ENCODE measurements at places on chromosomes 7 and 10.
A peak's percentile ranks its signal among the peaks of the same experiment; 100 is the strongest.

- no peak for DNase-seq
Measured at GRCh38 chr7:79936281-79936983, 198.2 kb upstream of the GNAI1 start.

DNA sequence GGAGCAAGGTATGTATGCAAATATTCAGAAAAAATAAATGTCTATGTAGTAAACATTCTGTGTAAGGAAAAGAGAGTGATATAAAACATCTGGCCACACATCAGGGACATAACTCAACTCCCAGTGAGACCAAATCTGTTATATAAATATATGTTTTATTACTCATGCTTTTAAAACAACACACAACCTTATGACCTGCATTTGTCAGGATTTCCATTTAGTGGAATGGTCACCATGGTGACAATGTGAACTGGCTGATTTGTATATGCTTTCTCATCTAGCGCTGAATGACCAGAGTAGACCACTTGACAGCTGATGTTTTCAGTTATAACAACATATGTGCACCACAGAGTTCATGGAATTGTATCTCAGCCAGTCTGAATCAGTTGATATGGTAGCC, 551.7 kb downstream of the HTR7 start:
- DNase-seq = no peak

GRCh38 chr10:13913897-13914296, 327.1 kb downstream of the PRPF18 start:
- no peak for DNase-seq

DNA sequence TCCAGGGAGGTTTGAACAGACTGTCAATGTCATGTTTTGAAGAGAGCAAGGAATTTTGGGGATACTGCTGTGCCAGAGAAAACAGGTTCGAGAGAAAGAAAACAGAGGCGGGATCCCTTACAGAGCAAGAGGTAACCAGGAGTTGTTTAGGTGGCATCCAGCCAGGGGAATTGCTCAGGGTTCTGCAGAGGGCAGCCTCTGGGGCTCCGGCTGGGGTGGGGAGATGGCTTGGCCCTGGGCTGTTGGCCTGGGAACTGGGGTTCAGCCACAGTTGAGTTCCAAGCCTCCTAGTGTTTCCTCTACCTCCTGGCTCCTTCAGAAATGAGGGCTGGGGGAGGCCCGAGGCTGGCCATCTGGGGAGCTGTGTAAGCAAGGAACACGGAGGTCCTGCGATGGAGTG, 68.0 kb downstream of the CAMK1D start:
- DNase-seq = no peak

DNA sequence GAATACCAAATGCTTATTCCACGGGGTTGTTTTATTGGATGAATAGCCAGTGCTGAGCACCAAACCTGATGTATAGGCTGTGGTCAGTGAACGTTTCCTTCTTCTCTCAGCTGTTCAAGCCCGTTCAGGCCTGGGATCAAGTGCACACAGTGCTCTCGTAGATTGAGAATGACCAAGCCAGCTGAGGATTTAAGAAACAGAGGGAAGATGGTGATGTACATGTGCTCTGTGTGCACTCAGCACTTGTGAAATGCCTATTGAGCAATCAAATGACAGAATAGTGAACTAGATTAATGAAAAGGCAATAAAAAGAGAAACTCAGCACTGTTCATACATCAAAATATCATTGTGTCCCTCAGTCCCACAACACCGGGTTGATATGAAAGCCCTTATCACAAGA, 302.5 kb downstream of the BMPER start:
- DNase-seq = no peak

DNA sequence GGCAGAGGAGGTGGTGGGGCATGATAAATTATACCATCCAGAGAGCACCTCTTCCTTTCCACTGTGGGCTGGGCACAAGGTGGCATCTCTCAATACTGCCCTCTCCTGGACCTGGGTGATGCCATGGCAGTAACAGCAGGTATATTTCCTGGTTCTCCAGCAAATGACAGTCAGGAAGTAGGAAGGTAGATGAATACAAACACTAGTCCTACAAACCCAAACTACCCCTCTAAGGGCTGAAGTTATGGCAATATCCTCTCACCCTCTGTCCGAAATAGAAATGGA, 1004.9 kb downstream of the KCNMA1 start:
- DNase-seq = peak; percentile 39

- DNase-seq = no peak
Measured at GRCh38 chr10:58514111-58514770, 1.6 kb downstream of the BICC1 start.

DNA sequence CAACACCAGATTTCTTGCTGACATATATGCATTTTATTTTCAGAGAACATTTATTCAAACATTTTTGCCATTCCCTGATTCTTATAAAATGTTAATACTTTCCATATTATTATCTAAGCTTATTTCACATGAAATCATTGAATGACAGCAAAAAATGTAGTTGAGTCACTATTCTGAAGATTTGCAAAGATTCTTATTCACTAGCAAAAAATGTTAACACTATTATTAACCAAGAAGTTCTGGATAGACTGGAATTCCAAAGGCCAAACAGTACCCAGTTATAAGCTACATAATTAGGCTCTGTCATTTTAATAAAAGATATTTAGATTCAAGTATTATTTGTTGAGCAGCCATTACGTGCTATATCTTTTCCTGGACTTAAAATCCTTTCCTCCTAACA, 4.3 kb downstream of the GSTO2 start:
- no peak for DNase-seq

DNA sequence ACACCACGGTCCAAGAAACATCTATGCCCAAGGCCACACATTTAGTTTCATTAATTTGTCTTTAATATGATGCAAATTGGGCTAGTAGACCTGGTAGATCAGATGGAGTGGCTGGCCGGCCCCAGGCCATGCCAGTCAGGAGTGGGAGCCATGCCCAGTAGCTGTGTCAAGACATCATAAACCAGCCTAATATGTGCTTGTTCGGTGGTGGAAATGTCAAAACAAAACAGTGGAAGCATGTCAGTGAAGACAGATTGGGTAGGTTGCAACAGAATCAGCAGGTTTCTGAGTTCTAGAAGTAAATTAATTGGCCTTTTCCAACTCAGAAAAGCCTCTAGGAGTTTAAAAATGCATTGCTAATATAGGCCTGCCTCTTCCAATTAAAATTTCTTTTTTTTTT, 124.7 kb downstream of the NRP1 start:
- DNase-seq = no peak

GRCh38 chr7:71795410-71795809, 616.7 kb downstream of the CALN1 start:
- DNase-seq = no peak

GRCh38 chr7:154837087-154837486, 165.8 kb downstream of the PAXIP1 start:
- DNase-seq = no peak

GRCh38 chr7:151012911-151013347, 11.4 kb downstream of the ATG9B start:
- no peak for DNase-seq

GRCh38 chr10:58758321-58758720, 245.6 kb downstream of the BICC1 start:
- DNase-seq = no peak

DNA sequence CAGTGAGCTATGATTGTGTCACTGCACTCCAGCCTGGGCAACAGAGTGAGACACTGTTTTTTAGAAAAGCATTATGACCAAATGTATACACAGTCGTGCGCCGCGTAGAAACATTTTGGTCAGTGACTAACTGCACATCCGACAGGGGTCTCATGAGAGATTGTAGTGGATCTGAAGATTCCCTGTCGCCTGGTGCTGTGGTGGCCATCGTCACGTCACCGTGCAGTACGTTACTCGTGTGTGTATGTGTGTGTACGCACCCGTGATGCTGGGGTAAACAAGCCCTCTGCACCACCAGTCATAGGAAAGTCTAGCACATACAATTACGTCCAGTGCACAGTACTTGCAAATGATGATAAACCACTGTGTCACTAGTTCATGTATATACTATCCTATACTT, 109.4 kb downstream of the ELFN1 start:
- DNase-seq = no peak

GRCh38 chr10:18532881-18533535, 118.4 kb downstream of the NSUN6 start:
- DNase-seq = no peak

DNA sequence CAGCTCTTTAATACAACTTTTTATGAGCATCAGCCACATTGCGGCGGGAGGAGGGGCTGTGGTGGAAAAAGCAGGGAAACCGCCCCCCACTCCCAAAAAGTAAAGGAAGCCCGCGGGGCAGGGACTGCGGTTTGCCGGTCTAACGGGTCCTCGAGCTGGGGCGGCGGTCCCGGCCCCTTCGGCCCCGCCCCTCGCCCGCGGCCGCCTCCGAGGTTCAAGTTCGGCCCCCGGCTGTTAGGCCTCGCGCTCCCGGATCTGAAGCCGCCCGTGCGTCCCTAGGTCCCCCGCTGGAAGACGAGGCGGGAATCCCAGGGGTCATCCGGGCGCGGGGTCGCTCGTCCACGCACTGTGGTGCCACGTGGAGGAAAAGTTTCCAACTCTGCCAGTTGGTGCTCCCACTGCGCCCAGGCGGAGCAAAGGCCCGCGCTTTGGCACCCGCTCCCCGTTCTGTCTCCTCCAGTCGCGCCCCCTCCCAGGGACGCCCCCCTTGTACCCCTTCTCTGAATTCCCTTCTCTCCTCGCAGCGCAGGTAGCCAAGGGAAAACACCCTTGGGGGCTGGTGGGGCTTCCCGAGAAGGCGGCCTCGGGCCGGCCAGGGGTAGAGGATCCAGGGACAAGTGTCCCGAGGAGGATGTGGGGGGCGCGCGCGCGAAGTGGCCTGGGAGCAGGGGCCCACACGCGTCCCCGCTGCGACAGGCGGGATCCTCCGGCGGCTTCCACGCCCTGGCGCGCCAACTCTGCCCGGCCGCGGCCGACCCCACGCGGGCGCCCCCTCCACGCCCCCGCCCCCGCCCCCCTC, 798 bp upstream of the AUTS2 start:
- DNase-seq = peak; percentile 48

GRCh38 chr10:116043304-116043703, 229.7 kb downstream of the GFRA1 start:
- no peak for DNase-seq

DNA sequence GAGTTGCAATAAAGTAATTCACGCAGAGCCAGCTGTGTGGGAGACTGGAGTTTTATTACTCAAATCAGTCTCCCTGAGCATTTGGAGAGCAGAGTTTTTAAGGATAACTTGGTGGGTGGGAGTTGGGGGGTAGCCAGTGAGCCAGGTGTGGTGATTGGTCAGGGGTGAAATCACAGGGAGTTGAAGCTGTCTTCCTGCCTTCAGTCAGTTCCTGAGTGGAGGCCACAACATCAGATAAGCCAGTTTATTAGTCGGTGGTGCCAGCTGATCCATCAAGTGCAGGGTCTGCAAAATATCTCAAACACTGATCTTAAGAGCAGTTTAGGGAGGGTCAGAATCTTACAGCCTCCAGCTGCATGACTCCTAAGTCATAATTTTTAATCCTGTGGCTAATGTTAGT, 3.3 kb upstream of the CYP51A1 start:
- no peak for DNase-seq

GRCh38 chr7:157139810-157140510, 1.2 kb downstream of the UBE3C start:
- DNase-seq = no peak

DNA sequence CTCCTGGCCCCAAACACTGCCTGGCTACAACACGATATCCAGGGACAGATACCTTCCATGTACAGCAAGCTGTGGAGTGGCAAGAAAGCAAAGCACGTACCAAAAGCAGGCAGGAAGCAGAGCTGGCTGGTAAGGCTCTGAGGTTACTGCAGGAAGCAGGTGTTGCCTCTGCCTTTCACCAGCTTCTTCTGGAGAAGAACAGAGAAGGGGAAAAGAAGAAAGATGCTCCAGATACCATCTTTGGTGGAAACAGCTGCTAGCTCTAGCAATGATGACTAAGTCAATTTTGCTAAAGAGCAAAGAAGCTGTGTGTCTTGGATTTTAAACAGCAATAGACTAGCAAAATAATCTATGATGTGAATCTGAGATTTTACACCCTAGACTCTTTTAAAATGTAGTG, 34.9 kb upstream of the PRSS1 start:
- DNase-seq = no peak

GRCh38 chr7:47400741-47401206, 181.1 kb downstream of the TNS3 start:
- DNase-seq = no peak

All from H54 (cell line).